ENCODE measurements at places on chromosomes 5 and 9. TPM values are rescaled to one million over a fixed set of nuclear protein-coding genes. Genes with fewer than 3 reads are reported as not detected.
A peak's percentile ranks its signal among the peaks of the same experiment; 100 is the strongest.

GRCh38 chr9:116476002-116476401 lies 211.1 kb upstream of the TRIM32 start:
- H3K27ac ChIP-seq: no peak overlapping the region
- H3K4me3 ChIP-seq: no peak overlapping the region
- no peak for DNase-seq
- H3K27me3 ChIP-seq: no peaks in the 10 kb centered on the region
- no peaks in the 10 kb centered on the region for H3K36me3 ChIP-seq
- H3K4me1 ChIP-seq: peaks cover 30% of the 10 kb centered on the region

- DNase-seq: no peak
- no peaks in the 10 kb centered on the region for H3K27me3 ChIP-seq
- H3K4me1 ChIP-seq: no peaks in the 10 kb centered on the region
- no peak overlapping the region for H3K27ac ChIP-seq
- no peak overlapping the region for H3K4me3 ChIP-seq
- peaks cover 20% of the 10 kb centered on the region for H3K36me3 ChIP-seq
Measured at GRCh38 chr5:150227606-150228273, 37.9 kb downstream of the SLC6A7 start.

DNA sequence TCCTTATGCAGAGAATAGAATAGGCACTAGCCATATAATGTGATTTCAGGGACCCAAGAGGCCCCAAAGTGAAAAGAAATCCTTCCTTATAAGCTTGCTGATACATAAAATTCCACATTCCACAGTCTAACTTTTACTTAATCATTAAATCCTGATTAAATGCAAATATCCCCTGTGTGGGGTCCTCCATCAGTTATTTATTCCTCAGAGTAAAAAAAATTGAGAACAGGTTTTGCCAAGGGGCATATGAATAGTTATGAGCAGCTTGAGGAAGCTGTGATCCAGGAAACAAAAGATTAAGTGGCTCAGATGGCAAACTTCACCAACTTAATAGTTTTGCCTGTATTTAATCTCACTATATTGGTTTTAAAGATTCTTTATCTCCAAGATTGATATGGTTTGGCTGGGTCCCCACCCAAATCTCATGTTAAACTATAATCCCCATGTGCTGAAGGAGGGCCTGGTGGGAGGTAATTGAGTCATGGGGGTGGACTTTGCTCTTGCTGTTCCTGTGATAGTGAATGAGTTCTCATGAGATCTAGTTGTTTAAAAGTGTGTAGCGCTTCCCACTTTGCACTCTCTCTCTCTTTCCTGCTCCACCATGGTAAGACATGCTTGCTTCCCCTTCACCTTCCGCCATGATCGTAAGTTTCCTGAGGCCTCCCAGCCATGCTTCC lies 324.9 kb downstream of the NPR3 start:
- no peak for DNase-seq
- no peak overlapping the region for H3K27ac ChIP-seq
- no peaks in the 10 kb centered on the region for H3K4me1 ChIP-seq

DNA sequence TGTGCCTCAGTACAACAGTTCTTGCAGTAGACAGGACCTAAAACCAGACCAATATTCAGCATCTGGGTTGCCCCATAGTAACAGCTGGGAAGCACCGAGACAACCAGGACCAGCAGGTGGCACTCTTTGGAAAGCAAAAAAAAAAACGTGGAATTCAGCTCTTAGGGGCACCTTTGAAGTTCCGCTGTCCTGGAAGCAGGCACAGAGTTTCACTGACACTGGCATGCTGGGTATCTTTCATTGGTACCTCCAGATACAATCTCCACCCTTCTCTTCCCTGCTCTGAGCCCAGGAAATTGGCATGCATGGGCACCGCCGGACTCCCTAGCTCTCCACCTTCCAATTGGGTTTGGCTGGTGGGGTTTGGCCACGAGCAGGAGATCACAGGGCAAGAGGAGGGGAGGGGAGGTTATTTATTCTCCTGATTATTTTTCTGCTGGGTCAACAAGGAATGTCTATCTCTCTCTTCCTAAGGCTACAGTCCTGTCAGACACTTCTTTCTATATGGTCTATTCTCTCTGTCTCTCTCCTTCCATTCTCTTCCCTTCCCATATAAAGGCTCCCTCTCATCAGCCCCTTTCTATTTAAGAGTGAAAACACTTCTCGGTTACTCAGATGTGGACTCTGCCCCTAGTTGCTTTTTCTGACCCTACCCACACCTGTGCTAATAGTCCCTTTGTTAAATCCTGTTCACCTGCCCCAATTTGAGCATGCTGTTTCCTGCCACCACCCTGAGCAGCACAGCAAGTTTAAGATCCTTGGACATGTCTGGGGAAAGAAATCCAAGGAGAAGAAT lies 1.9 kb upstream of the IDNK start:
- H3K36me3 ChIP-seq: no peaks in the 10 kb centered on the region
- peak; percentile 43 for DNase-seq
- H3K4me1 ChIP-seq: peaks cover 14% of the 10 kb centered on the region
- H3K4me3 ChIP-seq: no peak overlapping the region

DNA sequence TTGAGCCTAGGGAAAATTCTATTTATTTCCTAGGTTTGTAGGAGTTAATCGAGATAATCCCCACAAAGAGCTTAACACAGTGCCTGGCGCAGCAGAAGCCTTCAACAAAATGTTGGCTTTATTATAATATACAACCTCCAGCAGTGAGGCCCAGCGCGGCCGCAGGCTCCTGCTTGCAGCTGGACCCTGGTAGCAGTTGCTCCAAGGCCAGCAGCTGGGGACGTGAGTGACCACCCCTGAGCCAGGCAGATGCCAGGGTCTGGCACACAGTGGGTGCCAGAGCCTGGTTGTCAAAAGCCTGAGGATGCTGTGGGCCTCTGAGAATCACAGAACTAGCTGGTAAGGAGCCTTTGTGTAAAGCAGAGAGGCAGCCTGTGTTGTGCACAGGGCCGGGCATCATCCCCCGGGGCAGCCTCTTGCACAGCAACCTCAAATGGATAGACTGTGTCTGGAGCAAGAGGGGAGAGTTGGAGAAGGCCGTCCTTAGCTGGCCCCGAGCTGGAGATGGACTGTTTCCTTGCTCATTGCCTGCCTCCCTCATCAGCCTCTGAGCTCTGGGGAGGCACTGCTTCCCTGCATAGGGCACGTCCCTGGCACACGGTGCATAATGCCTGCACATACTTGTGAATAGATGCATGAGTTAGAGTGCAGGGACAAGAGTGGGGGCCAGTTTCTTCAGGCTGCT lies 17.3 kb downstream of the CSF1R start:
- H3K36me3 ChIP-seq: no peaks in the 10 kb centered on the region
- no peak overlapping the region for H3K4me3 ChIP-seq
- DNase-seq: no peak
- no peak overlapping the region for H3K27ac ChIP-seq
- no peaks in the 10 kb centered on the region for H3K27me3 ChIP-seq

- H3K27ac ChIP-seq: no peak overlapping the region
- DNase-seq: no peak
- no peaks in the 10 kb centered on the region for H3K27me3 ChIP-seq
- no peaks in the 10 kb centered on the region for H3K36me3 ChIP-seq
- no peak overlapping the region for H3K4me3 ChIP-seq
- no peaks in the 10 kb centered on the region for H3K4me1 ChIP-seq
Measured at GRCh38 chr5:120372899-120373298, 91.2 kb upstream of the PRR16 start.

- peak within 1 kb of the TSS; percentile 89 for H3K27ac ChIP-seq
- peaks cover 25% of the 10 kb centered on the region for H3K4me1 ChIP-seq
- DNase-seq: peak; percentile 90
- no peaks in the 10 kb centered on the region for H3K27me3 ChIP-seq
- peak within 1 kb of the TSS; percentile 82 for H3K4me3 ChIP-seq
Measured at GRCh38 chr5:142012792-142013388, at the start of gene GNPDA1. Gene GNPDA1, minus strand, starts transcription at chr5:142013027. Its CDS starts 992 bp downstream, at chr5:142012035.

- H3K36me3 ChIP-seq: no peaks in the 10 kb centered on the region
- no peak overlapping the region for H3K4me3 ChIP-seq
- DNase-seq: no peak
- no peaks in the 10 kb centered on the region for H3K4me1 ChIP-seq
Measured at GRCh38 chr9:70971723-70972122, 149.7 kb downstream of the TRPM3 start.

GRCh38 chr5:73282383-73282782 lies 109.4 kb downstream of the TMEM174 start:
- H3K27ac ChIP-seq: no peak overlapping the region
- H3K36me3 ChIP-seq: no peaks in the 10 kb centered on the region
- DNase-seq: no peak
- H3K27me3 ChIP-seq: peaks cover 32% of the 10 kb centered on the region

The C1QTNF3 gene
- polyA plus RNA-seq: 146 TPM

The SPATA9 gene
- polyA plus RNA-seq: 2.2 TPM
